CD4-positive, alpha-beta T cell treated with Interleukin-1 beta for 1 hour (primary cell): ENCODE measurements at places on chromosomes 1 and 21.

DNA sequence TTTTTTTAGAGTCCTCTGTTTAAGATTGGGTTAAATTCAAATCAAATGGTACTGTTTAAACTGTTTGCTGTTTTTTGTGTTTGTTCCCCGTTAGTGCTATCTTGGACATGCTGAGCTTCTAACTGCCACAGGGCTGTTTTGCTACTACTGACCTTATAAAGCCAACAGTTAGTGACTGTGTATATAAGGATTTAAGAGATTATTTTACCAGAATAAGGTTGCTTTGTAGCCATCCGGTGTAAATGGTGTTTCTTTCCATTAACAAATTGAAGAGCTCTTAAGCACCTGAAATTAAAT, 37.0 kb downstream of the ZNF281 start:
- DNase-seq, result no peak

DNA sequence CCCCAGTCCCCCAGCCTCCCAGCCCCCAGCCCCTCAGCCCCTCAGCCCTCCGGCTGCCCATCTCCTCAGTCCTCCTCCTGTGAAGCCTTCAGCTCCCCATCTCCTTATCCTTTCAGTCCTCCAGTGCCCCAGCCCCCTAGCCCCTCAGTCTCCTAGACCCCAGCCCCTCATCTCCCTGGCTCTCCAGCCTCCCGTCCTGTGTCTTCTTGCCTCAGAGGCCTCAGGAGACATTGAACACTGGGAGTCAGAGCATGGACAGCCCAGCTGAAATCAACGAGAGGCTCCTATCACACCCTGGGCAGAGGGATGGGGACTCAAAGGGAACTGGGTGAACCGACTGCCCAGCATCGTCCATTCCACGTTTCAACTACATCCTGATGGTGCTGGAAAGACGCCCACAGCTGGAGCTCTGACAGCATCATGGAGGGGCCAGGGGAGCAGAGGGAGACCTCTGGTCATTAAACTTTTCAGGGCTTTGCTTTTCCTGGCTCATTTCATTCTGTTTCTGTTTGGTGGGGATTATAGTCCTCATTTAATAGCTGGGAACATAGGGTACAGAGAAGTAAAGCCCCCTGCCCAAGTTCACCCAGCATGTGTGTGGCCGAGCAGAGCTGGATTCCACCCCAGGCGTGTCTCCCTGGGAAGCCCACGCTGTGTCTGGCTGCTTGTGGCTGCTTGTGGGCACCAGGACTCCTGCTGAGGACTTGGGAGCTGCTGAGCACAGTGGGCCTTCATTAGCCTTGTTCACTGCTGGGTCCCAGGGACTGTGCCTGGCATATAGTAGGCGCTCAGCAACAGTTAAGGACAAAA, 396.7 kb downstream of the PTPRU start:
- DNase-seq, result no peak

GRCh38 chr1:201108614-201109013, 3.6 kb downstream of the CACNA1S start:
- no peak for DNase-seq

DNA sequence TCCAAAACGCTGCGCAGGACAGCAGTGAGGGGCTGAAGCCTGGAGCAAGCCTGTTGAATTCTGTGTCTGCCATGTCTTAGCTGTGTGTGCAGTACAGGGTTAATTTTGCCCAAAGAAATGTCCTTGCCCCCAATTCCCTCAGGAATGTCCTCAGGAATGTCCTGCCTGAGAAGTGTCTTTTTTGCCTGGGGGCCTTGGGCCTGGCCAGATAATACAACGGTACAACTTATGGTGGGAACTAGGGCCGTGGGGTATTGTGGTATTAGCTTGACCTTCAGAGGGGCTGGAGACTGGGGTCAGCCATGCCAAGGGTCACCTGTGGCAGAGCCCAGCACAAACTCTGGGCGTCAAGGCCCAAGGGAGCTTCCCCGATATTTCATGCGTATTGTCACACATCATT, 107.7 kb downstream of the AJAP1 start:
- no peak for DNase-seq

DNA sequence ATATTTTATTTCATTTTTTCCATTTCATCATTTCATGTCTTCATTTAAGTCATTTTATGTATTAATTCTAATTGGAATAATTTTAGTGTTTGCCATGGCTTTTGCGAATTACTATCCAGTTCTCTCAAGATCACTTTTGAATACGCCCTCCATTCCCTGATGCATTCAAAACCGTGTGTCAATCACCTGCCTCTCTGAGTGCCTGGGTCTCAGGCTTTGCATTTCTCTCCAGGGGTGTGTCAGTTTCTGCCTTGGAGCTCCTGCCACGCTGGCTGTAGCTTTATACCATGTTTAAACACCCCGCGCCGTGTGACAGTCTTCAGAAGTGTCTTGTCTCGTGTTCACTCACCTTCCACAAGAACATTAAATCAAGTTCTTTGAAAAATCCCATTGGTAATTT, 7.4 kb upstream of the DNMT3L start:
- DNase-seq, result no peak

GRCh38 chr1:238606457-238606856, 715.7 kb upstream of the ZP4 start:
- DNase-seq, result no peak

- peak; percentile 34 for DNase-seq
These were observed 12.0 kb downstream of the OR2M4 start for GRCh38 chr1:248243204-248243603.

GRCh38 chr1:150992626-150993025, 10.5 kb downstream of the ANXA9 start:
- DNase-seq, result no peak

DNA sequence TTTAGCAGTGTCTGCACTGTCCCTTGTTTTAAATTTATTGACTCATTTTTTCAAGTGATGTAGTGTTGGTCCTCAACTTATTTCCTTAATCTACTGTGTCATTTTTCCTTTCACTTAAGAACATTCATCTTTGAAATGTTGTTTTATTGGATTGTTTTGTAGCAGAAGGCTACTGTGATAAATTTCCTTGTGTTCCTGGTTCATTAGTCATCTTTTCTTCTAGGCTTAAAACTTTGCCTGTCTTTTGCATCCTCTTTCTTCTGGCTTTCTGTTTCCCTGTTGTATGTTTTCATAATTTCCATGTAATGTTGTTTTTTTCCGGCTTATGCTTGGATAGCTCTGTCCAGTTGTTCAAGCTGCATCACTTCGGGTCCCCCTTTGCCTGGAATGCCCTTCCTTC, 61.9 kb downstream of the UBE2T start:
- no peak for DNase-seq

DNA sequence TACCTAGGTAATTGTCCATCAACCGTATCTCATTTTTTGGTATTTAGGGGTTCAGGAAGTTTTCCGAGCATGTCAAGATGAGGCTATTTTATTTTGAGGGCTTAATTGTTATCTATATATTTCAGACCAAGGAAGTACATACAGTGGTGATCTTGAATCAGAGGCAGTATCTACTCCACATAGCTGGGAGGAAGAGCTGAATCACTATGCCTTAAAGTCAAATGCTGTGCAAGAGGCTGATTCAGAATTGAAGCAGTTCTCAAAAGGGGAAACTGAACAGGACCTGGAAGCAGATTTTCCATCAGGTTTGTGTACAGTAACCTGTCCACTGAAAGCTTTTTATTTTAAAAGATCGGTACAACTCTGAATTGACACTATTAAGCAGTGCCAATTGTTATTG, 130.2 kb downstream of the ZMYM4 start:
- DNase-seq, result no peak

- no peak for DNase-seq
These were observed 889.6 kb upstream of the ADGRL4 start for GRCh38 chr1:79896140-79896539.

DNA sequence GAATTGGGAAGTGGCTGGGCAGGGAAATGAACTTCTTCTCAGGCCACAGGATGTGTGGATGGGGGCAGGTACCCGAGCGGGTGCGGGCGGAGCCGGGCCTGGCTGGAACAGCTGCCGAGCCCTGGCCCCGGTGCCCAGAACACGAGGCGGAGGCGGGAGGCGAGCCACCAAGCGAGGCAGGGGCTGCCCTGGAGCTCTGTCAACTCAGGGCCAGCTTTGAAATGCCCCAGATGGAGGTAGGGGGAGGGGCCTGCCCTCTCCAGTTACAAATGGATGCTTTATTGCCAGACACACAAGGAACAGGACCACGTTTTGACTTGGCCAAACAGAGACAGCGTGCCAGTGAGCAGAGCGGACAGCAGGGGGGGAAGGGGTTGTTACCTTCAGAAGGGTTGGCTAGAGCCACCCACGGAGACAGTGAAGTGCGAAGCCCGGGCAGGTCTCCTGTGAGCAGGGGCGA, 240.4 kb downstream of the SDCCAG8 start:
- DNase-seq, result no peak

GRCh38 chr1:208997726-208998312, 585.7 kb upstream of the CAMK1G start:
- DNase-seq, result no peak
